ENCODE measurements at places on chromosomes 1 and 21.

GRCh38 chr1:182476625-182477024 is 26.7 kb downstream of the RGSL1 start:
- DNase-seq: no peak

DNA sequence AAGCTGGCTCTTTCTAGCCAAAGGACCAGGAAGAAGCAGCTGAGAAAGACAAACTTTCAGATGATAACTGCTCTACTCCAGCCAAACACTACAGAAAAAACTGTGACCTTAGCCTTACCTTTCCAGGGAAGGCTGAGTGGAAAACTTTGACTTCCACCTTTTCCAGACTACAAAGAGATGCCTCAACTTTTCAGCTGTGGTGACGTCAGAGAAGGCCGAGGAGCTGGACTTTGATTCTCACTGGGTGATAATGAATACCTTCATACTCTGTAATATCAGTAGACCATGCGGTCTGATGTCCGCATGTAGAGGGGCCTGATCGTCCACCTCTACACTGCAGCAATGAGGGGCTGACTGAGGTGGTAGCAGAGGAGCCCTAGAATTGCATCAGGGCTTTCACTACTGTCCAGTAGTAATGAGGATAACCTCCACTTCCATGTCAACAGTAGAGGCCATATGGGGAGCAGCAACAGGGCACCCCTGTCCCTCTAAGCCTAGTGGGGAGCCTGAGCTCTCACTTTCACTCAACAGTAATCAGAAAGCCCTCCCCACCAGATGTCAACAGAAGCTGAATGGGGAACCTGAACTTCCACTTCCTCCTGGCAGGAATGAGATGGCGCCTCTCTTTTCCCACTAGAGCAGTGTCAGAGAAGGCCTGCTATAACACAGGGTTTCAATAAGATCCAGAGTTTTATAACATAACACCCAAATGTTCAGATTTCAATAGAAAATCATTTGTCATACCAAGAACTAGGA is 28.4 kb upstream of the PADI1 start:
- no peak for DNase-seq

DNA sequence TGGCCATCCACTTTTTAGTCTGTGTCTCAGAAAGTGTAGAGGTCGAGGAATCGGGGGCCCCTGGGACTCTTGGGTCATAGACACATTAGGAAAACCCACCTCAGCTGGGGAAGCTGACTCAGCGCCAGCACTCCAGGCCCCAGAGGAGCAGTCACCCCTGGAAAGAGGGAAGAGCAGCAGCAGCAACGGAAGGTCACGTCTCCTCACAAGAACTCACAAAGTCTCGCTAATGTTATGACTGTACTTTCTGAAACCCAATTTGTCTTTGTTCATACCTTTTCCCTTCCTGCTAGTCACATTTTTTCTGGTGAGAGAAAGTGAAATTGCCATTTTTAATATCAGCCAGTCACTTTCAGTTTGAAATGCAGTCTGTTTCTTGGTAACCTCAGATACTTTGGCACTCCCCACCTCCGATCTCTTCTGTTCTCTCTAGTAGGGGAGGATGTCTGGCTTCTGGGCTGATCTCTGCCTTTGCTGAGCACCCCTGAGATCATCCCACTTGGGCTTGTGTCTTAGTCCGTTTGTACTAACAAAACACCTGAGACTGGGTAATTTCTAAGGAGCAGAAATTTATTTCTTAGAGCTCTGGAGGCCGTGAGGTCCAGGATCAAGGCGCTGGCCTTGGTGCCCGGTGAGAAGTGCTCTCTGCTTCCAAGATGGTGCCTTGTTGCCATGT is 6.0 kb upstream of the NLRP3 start:
- no peak for DNase-seq

DNA sequence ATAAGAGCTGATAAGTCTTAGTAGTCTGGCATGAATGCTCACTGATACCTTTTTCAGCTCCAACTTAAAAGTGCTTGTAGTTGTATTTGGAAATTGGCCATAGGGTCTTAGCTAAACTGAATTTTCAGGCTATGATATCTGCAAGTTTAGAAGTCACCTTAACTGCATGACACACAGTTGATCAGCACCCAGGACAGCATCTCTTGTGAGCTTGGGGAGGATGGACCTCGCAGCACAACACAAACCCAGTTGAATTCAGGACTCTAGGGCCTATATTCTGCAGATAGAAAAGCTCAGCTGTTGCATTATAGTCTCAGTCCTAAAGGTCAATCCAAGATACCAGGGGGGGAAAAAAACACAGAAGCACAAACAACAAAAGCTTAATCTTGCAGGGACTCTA is 394.3 kb downstream of the KCNH1 start:
- DNase-seq: no peak

- no peak for DNase-seq
Observed at GRCh38 chr1:17755120-17755519, at the start of gene ACTL8. TSS of gene ACTL8 (plus strand) at chr1:17755333. CDS start at chr1:17823009, 67,676 bp downstream.

Measured in hippocampal formation (tissue), 2 donors.